ENCODE measurements at places on chromosomes 16 and 17.
A peak's percentile ranks its signal among the peaks of the same experiment; 100 is the strongest.

DNA sequence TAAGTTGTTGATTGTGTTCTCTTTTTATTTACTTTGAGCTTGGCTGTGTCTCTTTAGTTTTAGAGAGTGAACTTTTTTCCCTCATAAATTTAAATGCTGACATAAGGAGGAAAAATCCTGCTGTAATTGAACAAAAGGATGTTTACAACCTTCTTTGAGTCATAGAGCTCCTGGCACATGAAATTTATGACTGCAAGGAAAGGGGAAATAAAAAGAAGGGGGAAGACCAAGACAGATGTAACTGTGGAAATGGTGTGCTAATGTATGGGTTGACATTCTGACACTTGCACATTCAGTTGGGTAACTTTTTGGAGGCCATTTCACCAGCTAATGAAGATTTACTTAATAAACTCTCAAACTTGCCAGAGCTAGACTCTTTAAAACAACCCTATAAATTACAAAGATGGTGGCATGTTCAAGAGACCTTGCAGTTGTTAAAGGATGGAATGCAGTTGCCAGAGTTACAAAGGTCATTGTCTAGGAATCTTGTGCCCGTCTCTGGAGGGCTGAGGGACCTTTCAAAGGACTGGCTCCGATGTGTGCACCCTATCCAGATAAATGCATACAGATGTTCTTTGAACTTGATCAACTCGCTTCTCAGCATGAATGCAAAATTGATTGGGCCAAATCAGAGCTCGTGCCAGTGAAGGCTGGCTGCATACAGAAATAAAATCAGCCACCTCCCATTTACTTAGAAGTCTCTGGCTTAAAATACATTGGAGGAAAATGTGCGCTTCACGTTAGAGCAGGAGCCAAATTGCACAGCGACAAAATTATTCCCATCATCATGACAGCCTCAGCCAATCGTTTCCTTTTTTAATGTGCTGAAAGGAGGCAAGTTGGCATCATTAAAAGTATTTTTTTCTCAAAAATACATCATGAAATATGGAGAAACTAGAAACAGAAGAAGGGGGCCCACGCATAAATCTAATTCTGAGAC lies 289.0 kb upstream of the XYLT1 start:
- DNase-seq: no peak

- peak; percentile 96 for DNase-seq
Measured at GRCh38 chr16:84687715-84688114, 12.1 kb upstream of the USP10 start.

DNA sequence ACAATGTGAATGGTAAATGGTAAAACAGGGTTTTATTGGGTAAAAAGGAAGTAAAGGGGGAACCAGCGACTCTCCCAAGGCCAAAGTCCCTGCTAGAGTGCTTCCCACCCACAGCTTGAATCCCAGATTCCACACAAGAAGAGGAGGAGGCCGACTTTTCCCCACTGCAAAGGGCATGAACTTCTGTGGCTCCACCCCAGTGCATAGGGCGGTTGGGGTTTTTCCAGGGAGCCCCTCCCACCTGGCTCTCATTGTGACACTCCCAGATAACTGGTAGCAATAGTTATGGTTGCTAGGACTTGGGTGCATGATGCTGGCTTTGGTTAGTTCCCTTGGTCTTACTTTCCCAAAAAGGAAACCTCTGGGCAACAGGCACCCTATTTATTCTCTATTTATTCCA lies 666.0 kb upstream of the CA10 start:
- no peak for DNase-seq

GRCh38 chr17:50558091-50558490 lies 2.4 kb upstream of the CACNA1G start:
- no peak for DNase-seq

GRCh38 chr17:37848690-37849616 lies 75.3 kb upstream of the TBC1D3K start:
- DNase-seq: peak; percentile 96

DNA sequence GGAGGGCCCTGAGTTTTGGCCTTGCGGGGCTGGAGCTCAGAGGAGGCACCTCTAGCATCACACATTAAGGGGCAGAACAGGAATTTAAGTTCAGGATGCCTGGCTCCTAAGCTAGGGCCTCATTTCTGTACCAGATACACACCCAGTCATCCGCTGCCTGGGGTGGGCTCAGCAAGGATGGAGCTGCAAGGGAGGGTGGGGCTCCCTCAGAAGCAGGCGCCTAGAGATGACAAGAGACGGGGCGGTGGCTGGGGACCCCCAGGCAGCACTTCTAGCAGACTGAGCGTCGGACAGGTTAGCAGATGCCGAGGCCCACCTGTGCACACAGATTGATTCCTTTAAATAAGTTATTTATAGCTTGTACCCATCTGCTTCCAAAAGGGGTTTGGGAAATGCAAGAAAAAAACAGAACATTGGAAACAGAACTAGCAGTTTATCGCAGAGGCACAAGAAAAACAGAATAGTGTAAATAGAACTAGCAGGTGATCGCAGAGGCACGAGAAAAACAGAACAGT lies 47.6 kb upstream of the CBFA2T3 start:
- DNase-seq: no peak

DNA sequence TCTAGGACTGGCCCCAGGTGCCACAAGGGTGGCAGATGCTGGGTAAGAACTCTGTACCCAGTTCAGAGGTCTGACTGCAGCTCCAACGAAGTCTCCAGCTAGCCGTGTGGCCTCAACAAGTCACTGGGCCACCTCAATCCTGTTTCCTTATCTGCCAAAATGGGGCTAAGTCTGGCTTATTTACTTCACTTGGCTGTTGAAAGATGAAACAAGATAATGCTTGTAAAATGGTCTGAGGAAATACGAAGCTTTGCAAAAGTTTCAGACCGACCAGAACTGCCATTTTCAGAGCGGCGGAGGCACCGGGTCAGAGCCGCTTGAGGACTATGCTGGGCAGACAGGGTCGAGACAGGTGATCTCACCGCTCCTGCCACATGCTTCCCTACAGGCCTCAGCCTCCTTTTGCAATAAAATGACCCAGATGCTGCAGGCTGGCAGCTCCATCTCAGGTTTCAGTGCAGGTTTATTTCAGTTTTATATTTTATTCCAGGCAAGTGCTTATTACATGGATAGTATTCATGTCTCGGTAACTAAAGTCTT lies 17.2 kb downstream of the MNT start:
- no peak for DNase-seq

- DNase-seq: peak; percentile 61
Measured at GRCh38 chr17:64091116-64091515, 38.8 kb downstream of the ERN1 start.

DNA sequence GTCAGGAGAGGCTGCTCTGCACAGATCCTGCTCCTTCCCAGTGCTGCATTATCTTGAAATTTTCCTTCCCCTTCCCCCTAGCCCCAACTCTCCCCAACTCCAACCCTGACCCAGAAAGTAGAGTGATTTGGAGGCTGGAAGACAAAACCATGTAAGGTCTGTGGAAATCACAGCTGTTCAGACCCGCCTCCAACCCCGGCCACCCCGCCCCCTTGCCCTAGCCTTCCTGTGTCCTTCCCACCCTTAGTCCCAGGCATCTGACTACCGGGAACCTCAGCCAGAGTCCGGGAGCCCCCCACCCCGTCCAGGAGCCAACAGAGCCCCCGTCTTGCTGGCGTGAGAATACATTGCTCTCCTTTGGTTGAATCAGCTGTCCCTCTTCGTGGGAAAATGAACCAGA lies at the start of gene AOC3:
TSS of gene AOC3 (plus strand) at position 246 of the 400 bp plus-strand sequence. CDS start at position 391, 145 bp downstream.
- no peak for DNase-seq

GRCh38 chr17:37742116-37742761 lies 2.6 kb downstream of the HNF1B start:
- DNase-seq: peak; percentile 20

GRCh38 chr16:86384263-86384649 lies 126.1 kb upstream of the FOXF1 start:
- no peak for DNase-seq

- no peak for DNase-seq
Measured at GRCh38 chr17:77737442-77738265, 220.8 kb upstream of the TNRC6C start.

- no peak for DNase-seq
Measured at GRCh38 chr17:49401971-49402611, 12.6 kb downstream of the PHB1 start.

DNA sequence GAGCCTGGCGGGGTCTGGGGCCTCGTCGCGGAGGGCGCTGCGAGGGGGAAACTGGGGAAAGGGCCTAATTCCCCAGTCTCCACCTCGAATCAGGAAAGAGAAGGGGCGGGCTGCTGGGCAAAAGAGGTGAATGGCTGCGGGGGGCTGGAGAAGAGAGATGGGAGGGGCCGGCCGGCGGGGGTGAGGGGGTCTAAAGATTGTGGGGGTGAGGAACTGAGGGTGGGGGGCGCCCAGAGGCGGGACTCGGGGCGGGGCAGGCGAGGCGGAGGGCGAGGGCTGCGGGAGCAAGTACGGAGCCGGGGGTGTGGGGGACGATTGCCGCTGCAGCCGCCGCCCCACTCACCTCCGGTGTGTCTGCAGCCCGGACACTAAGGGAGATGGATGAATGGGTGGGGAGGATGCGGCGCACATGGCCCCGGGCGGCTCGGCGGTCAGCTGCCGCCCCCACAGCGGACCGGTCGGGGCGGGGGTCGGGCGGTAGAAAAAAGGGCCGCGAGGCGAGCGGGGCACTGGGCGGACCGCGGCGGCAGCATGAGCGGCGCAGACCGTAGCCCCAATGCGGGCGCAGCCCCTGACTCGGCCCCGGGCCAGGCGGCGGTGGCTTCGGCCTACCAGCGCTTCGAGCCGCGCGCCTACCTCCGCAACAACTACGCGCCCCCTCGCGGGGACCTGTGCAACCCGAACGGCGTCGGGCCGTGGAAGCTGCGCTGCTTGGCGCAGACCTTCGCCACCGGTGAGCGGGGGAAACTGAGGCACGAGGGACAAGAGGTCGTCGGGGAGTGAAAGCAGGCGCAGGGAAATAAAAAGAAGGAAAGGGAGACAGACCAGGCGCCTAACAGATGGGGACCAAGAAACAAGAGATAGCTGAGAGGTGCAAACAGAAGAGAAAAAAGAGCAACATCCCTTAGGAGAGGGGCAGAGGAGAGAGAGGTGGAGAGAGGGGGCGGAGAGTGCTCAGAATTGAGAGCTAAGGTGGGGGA lies at the start of gene PNMT:
TSS of gene PNMT (plus strand) at position 509 of the 980 bp plus-strand sequence. CDS start at position 532, 23 bp downstream.
- DNase-seq: peak; percentile 39

DNA sequence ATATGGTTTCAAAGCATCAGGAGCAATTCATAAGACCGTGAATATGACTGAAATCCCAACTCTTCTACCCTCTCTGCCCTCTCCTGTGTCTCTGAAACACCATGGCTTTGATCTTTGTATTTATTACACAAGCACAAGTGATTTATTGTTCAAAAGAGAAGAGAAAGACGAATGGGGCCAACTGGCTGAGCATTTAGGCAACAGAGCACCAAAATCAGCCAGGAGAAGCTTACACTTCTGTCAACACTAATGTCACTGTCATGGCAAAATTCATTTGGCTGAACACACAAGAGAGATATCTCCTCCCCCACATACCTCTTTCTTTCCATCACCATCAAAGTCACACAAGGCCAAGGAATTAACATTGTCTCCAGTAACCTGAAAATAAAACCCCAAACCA lies 9.3 kb downstream of the BBS2 start:
- no peak for DNase-seq

DNA sequence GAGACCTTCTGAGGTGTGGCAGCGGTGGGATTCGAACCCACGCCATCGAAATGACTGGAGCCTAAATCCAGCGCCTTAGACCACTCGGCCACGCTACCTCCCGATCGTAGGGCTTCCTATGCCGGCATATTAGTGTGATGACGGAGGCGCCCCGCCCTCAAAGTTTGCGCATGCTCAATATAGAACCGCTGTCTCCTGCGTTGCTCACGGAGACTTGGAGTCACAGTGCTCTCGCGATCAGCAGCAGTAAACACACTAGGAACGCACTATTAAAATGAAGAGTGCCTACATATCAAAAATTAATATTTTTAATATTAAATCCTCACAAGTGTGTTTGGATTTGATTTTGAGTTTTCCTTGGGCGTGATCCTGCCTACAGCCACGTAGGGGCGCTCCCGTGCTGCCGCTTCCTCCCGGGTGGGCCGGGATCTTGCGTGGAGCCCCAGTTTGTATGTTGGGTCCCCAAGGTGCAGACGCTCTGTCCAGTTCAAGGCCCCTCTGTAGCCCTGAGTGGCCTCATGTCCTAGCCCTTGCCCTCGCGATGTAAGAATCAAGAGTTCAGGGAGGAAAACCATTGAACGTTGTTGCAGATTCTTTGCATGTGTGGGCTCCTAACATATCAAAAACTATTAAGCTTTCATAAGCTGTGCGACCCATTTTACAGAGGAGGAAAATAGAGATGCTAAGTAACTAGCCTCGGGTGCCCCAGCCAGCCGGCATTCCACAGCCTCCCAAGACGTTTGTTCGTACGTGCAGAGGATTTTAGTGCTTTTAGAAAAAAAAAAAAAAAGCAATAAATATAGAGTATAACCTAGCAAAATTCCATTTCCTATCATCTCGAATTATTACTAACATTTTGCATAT lies 10.2 kb upstream of the EEF2K start:
- peak; percentile 87 for DNase-seq

DNA sequence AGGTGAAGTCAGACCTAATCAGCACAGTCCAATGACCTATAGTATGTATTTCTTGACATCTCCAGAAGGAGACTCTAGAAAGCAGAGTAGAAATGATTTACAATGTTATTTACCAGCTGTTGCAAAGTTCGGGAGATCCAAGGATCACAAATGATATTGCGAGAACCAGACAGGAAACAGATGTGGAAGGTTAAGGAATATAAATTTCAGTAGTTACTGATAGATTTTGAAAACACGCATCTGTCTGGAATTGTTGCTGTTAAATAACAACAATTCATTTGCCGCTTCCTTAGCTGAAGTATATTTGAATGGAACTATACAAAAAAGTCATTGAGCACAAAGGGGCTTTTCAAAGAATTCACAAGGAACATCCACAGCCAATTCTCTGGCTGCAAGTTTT lies 72.0 kb downstream of the STXBP4 start:
- DNase-seq: no peak

- no peak for DNase-seq
Measured at GRCh38 chr16:48602356-48603014, 7.5 kb downstream of the N4BP1 start.
